ENCODE measurements at places on chromosomes 12 and 14. TPM values are rescaled to one million over a fixed set of nuclear protein-coding genes. Genes with fewer than 3 reads are reported as not detected.

GRCh38 chr12:57240926-57241401, 10.0 kb downstream of the STAC3 start:
- no peak overlapping the region for H3K27ac ChIP-seq
- H3K4me3 ChIP-seq: no peak overlapping the region
- peaks cover 58% of the 10 kb centered on the region for H3K4me1 ChIP-seq
- H3K36me3 ChIP-seq: no peaks in the 10 kb centered on the region

SLC4A8 gene
- 1.1 TPM for polyA plus RNA-seq

GRCh38 chr12:132100306-132101065, 43.6 kb downstream of the DDX51 start:
- H3K4me1 ChIP-seq: no peaks in the 10 kb centered on the region
- no peaks in the 10 kb centered on the region for H3K27me3 ChIP-seq
- H3K4me3 ChIP-seq: no peak overlapping the region
- no peak overlapping the region for H3K27ac ChIP-seq
- no peak for DNase-seq
- H3K36me3 ChIP-seq: no peaks in the 10 kb centered on the region

TCP11L2 gene
- polyA plus RNA-seq: 5.4 TPM

DNA sequence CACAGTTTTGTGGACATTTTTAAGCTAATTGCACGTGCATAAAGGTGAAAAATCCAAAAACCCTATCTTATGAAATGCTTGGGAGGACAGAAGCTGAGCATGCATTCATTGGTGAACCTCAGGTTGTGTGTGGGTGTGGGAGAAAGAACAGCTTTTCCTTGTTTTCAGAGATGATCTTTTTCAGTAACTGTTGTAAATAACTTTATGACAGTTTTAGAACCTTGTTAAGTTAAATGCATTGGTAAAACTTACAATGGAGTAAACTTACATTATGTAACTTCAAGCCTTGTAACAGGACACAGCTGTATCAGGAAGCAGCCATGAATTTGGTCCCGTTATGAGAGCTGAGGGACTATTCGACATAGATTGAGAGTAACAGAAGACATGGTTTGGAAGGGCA, 587.4 kb downstream of the GALC start:
- no peak overlapping the region for H3K4me3 ChIP-seq
- no peaks in the 10 kb centered on the region for H3K27me3 ChIP-seq
- no peaks in the 10 kb centered on the region for H3K36me3 ChIP-seq
- no peak overlapping the region for H3K27ac ChIP-seq
- no peaks in the 10 kb centered on the region for H3K4me1 ChIP-seq

CLEC6A gene
- not detected for polyA plus RNA-seq

DNA sequence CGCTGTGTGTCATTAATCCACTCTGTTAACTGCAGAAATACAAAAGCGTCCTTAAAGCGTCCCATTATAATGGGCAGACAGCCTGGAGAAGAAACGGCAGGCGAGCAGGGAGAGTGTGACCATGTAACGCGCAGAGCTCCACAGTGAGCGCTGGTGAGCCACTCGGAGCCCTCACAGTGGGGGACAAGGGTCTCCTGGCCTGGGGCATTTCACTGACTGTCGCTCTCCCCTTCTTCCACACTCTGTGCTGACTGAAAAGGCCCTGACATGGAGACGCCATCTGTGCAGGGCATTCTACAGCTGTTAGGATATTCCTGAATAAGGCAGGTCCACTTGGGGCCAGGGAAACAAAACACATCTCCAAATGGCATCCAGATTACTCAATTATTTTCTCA, 24.2 kb downstream of the CCDC92 start:
- H3K4me3 ChIP-seq: no peak overlapping the region
- H3K36me3 ChIP-seq: no peaks in the 10 kb centered on the region
- no peaks in the 10 kb centered on the region for H3K4me1 ChIP-seq
- H3K27me3 ChIP-seq: no peaks in the 10 kb centered on the region

CDKN3 gene
- polyA plus RNA-seq: 51.6 TPM

PGF gene
- polyA plus RNA-seq: 17.5 TPM

DNA sequence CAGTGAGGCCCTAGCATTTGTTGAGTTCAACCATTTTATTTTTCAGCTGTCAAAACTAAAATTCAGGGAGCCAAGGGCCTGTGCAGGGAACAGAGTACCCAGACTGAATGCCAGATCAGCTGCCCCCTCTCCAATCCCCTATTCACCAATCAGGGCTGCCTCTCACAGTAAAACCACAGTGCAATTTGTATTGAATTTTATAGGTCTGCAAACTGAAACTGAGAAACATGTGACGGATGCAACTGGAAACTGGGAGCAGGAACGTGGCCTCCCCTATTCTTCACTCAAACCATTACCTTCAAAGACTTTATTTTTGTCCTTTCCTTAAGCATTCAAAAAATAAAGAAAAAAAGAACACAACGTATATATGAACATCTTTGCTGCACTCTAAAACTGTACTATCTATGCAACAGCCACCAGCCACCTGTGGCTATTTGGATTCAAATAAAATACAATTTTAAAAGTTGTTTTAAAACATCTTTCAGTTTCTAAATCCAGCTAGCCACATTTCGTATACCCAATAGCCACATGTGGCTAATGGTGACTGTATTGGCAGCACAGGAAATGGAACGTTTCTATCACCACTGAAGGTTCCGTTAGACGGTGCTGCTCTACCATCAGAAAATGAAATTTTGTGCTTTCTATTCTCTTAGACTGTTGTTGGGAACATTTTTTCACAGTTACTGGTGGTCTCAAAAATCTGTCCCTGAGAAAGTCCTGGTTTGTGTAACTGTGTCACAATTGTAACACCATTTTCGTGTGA, 371.3 kb upstream of the FAR2 start:
- no peaks in the 10 kb centered on the region for H3K27me3 ChIP-seq
- H3K36me3 ChIP-seq: no peaks in the 10 kb centered on the region
- DNase-seq: no peak
- no peak overlapping the region for H3K27ac ChIP-seq
- H3K4me1 ChIP-seq: no peaks in the 10 kb centered on the region
- no peak overlapping the region for H3K4me3 ChIP-seq

DNA sequence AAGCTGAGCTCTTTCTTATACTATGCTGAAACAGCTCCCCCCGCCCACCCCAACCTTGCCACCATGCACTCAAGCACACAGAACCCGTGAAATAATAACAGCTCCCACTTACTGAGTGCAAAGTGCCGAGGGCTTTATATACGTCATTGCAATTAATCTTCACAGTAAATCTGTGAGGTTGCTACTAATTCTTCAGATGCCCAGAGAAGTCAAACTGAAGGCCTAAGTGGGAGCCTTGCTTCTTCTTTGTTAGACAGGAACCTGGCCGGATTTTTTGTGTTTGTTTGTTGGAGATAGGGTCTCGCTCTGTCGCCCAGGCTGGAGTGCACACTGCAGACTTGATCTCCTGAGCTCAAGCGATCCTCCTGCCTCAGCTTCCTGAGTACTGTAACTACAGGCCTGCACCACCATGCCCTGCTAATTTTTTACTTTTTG, 34.0 kb downstream of the VCPKMT start:
- H3K4me1 ChIP-seq: peaks cover 24% of the 10 kb centered on the region
- H3K4me3 ChIP-seq: no peak overlapping the region
- H3K27me3 ChIP-seq: no peaks in the 10 kb centered on the region
- H3K27ac ChIP-seq: peak overlapping the region; percentile 94
- no peaks in the 10 kb centered on the region for H3K36me3 ChIP-seq

GRCh38 chr12:123421314-123421713, 15.2 kb downstream of the RILPL2 start:
- no peak overlapping the region for H3K27ac ChIP-seq
- no peaks in the 10 kb centered on the region for H3K4me1 ChIP-seq
- H3K36me3 ChIP-seq: peaks cover 3% of the 10 kb centered on the region

- no peak overlapping the region for H3K27ac ChIP-seq
- no peaks in the 10 kb centered on the region for H3K27me3 ChIP-seq
- DNase-seq: no peak
These were observed 108.9 kb upstream of the FGD4 start for GRCh38 chr12:32290411-32290810.

GRCh38 chr12:29681370-29681769, 102.4 kb downstream of the TMTC1 start:
- no peaks in the 10 kb centered on the region for H3K27me3 ChIP-seq
- no peak overlapping the region for H3K27ac ChIP-seq
- no peaks in the 10 kb centered on the region for H3K36me3 ChIP-seq

DNA sequence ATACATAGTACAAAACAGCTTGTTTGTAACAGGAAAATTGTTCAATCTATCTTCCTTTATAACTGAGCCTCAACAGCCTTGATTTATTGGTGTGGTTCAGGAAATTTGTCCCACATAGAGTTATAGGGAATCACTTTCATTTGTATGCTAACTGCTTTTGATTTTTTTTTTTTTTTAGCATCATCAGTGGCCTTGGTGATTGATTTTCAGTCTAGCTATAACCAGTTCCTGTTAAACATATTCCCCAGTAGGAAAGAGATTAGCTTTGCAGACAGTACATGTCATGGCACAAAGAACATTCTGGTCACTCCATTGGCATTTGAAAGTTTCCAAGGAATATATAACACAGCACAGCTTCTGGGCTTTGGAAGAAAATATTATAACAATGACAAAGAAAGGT, 337.3 kb upstream of the TMPO start:
- H3K27ac ChIP-seq: no peak overlapping the region
- H3K4me1 ChIP-seq: no peaks in the 10 kb centered on the region
- H3K4me3 ChIP-seq: no peak overlapping the region
- no peaks in the 10 kb centered on the region for H3K27me3 ChIP-seq

- no peaks in the 10 kb centered on the region for H3K27me3 ChIP-seq
- no peak for DNase-seq
- H3K4me1 ChIP-seq: no peaks in the 10 kb centered on the region
- no peak overlapping the region for H3K27ac ChIP-seq
These were observed 148.0 kb upstream of the PDE3A start for GRCh38 chr12:20220339-20220738.

DNA sequence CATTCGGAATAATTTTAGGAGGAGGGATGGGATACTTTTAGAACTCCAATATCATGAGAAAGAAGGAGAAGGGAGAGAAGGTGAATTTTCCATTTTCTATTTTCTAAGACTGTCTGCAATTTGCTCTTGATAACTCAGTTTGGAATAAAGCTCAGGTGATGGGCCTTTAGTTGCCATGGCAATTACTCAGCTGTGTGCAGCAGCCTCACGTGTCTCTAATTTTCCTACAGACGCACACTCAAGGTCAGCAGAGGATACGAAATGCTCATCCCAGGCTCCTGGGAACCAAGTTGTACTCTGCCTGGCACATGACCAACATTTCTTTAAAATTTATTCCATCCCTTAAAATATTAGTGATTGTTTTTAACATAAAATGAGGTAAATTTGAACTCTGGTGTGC, 76.7 kb downstream of the TTC8 start:
- H3K4me1 ChIP-seq: no peaks in the 10 kb centered on the region
- no peak for DNase-seq
- H3K27ac ChIP-seq: no peak overlapping the region

AICDA gene
- not detected for polyA plus RNA-seq

GRCh38 chr14:67526676-67527459, 6.2 kb upstream of the PLEKHH1 start:
- no peaks in the 10 kb centered on the region for H3K4me1 ChIP-seq
- no peak overlapping the region for H3K4me3 ChIP-seq
- no peaks in the 10 kb centered on the region for H3K36me3 ChIP-seq
- DNase-seq: peak; percentile 23

- H3K4me1 ChIP-seq: peaks cover 84% of the 10 kb centered on the region
- peak overlapping the region; percentile 11 for H3K4me3 ChIP-seq
- DNase-seq: peak; percentile 86
- no peaks in the 10 kb centered on the region for H3K36me3 ChIP-seq
These were observed 13.7 kb upstream of the TMEM106C start for GRCh38 chr12:47949441-47950341.

HOXC12 gene
- polyA plus RNA-seq: 0.35 TPM

GRCh38 chr12:54991161-54991990, 6.8 kb upstream of the TESPA1 start:
- no peaks in the 10 kb centered on the region for H3K4me1 ChIP-seq
- no peaks in the 10 kb centered on the region for H3K27me3 ChIP-seq
- no peak overlapping the region for H3K4me3 ChIP-seq
- H3K27ac ChIP-seq: no peak overlapping the region
- no peaks in the 10 kb centered on the region for H3K36me3 ChIP-seq
- DNase-seq: no peak

GRCh38 chr14:59483363-59483762, 845 bp downstream of the L3HYPDH start:
- H3K4me1 ChIP-seq: peaks cover 19% of the 10 kb centered on the region
- H3K27me3 ChIP-seq: no peaks in the 10 kb centered on the region
- DNase-seq: no peak
- peaks cover 12% of the 10 kb centered on the region for H3K36me3 ChIP-seq

Measured in keratinocyte (primary cell).